ENCODE measurements at places on chromosomes 5 and 9.

DNA sequence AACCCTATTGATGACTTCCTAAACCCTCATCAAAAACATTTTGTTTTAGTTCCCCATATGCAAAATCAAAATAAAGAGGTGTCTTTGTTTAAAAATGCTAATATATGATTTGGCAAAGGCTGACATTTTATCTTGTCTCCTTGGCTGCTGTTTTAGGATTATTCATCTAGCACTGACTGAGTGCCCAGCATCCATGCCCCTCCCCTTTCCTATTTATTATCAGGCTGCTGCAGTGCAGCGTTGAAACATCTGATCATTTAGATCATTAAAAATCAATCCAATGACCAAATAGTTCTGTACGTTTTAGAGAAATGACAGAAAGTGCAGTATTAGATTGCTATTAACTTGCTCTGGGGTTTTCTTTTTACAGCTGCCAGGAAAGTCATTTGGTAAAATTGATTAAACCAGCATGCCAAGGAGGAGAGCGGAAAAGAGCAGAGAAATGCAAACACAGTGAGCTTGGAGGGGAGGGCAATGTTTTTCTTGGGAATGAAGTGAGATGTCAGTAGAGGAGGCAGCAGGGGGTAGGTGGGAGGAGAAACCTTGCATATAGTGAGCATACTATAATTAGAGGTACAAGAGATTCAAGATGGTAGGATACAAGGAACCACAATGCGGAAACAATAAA, 286.3 kb downstream of the PDE4D start:
- DNase-seq: no peak

DNA sequence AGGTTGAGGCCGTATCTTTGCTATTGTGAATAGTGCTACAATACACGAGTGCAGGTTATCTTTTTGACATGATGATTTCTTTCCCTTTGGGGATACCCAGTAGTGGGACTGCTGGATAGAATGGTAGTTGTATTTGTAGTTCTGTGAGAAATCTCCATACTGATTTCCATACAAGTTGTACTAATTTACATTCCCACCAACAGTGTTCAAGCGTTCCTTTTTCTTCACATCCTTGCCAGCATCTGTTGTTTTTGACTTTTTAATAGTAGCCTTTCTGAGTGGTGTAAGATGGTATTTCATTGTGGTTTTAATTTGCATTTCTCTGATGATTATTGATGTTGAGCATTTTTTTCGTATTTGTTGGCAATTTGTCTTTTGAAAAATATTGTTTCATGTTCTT, 41.4 kb downstream of the CNOT6 start:
- no peak for DNase-seq

DNA sequence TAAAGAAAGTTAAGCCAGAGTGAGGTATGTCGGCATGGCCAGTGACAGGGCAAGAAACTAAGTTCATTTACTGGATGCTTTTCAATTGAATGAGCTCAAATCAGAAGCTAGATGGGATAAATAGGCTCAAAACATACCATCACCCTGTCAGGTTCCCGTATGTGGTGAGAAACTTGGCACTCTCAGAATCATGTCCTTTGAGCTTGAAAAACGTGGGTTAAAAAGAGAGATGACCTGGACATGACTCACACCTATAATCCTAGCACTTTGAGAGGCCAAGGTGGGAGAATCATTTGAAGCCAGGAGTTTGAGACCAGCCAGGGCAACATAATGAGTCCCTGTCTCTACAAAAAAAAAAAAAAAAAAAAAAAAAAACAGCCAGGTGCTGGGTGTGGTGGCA, 121.7 kb upstream of the RGMB start:
- no peak for DNase-seq

DNA sequence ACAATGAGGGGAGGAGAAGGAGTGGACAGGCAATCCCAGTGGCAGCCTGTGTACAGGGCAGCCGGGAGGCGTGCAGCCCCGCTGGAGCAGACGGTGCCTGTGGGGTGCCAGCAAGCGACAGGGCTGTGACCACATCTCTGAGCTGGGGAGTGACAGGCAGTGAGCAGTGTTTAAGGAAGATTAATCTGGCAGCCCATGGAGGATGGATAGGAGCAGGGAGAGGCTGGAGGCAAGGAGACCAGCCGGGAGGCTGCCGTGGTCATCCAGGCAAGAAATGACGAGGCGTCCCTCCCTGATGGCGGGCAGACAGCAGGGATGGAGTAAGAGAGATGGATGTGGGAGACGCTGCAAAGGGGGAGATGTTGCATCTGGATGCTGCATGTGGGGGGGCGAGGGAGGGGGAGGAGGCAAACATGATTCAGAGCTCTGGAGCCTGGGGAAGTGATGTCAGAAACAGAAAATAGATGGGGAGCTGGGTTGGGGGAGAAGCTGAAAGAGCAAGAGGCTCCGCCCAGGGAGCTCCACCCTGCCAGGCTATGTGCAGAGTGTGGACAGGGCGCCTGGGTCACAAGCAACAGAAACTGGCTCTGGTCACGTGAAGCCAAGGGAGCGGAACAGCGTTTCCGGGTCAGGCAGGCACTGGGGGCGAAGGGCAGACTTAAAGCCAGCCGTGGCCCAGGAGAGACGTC, 12.6 kb downstream of the UNC5A start:
- DNase-seq: no peak

DNA sequence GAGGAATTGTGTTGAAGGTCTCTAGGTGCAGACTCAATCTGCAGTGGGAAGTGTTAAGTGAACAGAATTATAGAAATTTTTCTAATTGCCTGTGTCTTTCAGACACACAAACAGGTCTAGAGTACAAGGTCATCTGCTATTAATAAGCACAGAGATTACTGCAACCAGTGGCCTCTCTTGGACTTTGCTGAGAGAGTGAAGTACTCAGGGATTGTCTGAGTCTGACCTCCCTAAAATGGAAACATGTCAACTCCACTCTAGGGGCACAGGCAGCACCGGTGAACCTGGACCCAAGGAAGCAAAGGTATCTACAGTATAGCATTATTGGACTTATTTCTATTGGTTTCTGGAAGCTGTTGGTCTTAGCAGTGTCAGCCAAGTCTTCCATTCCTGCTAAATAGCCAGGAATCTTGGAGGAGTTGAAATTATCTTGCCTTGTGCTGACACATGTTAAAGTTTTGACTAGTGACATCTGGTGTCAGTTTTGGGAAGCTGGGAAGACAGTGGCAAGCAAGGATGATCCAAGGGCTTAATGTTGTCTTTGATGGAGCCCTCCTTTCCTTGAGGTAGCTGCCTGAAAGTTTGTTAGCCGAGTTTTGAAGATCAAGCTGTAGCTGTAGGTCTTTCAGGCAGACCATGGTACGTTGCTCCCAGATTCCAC, 61.1 kb upstream of the NMUR2 start:
- no peak for DNase-seq

- no peak for DNase-seq
Observed at GRCh38 chr5:59317023-59317773, 576.3 kb downstream of the PDE4D start.
